Stimulated activated effector memory CD8-positive, alpha-beta T cell treated with anti-CD3 and anti-CD28 coated beads, Interleukin-12 subunit alpha, Interleukin-12 subunit beta, amount 100 ng/mL, for 72 hours (primary cell): ENCODE measurements at places on chromosomes 7 and 10.

- no peak for DNase-seq
Measured at GRCh38 chr10:52257692-52258075, 56.4 kb upstream of the DKK1 start.

DNA sequence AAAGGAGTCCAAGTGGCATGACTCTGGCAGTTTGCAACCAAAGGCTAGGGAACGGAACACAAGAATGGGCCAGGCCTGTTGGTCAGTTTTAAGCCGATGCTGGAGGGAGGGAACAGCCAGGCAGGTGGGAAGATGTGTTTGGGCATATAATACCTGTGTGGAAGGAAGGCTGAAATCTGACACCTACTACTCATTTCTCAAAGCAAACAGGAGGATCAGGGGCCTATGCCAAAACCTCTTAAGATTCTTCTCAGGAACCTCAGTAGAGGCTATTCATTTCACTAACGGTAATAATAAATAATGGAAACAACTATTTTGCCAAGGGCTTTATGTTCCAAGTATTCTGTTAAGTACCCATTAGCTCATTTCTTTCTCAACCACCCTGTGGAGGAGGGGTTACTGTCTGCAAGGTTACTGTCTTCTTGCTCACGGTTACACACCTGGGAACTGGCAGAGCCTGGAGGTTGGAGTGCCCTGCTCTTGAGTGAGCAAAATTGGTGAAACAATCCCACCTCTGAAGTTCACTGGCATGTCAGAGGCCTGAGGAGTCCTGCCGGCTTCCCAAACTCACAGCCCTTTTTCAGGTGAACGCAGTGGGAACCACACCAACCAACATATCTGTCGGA is 35.5 kb downstream of the GOT1 start:
- DNase-seq, result no peak

DNA sequence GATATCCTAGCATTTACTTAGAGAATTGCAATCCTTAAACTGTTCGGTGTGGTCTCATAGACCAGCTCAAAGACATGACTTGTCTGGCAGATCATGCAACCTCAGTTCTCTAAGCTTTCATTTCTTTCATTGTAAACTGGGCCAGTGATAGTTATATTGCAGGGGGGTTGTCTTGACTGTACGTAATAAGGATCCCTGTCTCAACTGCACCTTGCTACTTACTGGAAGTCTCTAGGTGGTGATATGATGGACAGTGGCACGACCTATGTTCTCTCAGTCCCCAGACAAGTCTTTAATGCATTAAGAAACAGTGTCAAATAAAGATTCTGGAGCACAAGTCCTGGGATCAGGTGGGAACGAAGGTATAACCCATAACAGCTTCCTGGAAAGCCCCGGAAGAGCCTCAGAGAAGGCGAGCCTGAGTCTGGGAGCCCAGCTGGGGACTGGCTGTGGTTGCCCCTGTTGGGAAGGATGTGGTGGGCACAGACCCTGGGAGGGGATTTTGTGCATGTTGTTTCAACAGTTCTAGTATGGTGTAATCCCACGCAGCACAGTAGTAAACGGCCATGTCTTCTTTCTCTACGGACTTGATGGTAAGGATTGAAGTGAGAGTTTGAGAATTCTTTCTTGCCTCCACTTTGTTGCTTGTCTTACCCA is 26.0 kb upstream of the TARP start:
- no peak for DNase-seq

GRCh38 chr10:10490581-10490980 is 527.1 kb upstream of the CELF2 start:
- no peak for DNase-seq

GRCh38 chr10:93090619-93091018 is 16.9 kb downstream of the CYP26A1 start:
- no peak for DNase-seq

DNA sequence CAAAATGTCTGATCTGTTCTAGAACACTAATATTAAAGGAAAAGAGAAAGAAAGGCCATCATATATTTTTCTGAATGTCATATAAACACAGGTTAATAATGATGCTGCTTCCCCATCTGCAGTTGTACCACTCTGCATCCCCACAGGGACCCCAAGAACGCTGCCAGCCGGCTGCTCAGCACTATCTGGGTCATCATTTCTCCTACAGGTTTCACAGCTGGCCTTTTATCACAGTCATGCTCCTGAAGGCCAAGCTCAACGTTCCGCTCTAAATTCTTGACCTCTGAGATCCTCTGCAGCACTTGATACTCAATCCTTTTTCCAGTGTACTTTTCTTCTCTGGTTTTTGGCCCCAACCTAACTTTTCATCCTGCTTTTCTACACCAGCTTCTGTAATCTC is 4.8 kb downstream of the IDI1 start:
- DNase-seq, result no peak

DNA sequence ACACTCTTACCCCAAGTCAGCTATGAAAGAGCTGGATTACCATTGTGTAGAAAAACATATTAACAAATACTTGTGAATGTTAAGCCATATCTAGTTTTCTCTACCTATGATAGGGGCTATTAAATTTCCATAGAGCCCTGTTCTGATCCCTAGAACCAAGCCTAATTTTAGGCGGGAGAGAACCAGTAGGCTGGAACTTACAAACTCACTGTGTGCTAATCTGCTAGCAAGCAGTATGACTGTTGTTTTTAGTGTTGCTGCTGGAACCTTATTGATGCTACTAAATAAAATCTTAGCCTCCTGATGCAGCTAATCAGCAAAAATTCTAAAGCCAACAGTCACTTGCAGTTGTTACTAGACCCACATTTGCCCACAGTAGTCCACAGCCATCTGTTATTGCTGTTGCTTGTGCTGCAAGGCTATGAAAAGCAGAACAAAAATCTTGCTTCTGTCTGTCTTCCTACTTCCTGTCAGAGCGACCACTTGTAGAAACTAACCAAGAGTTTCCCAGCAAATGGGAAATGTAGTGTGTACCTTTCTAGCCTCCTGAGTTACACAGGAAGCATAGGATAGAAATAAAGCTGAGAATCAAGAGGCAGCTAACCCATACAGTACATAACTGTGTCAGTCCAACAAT is 368.4 kb downstream of the ARL4A start:
- no peak for DNase-seq

- no peak for DNase-seq
Measured at GRCh38 chr10:12728494-12728893, 273.0 kb downstream of the CCDC3 start.

DNA sequence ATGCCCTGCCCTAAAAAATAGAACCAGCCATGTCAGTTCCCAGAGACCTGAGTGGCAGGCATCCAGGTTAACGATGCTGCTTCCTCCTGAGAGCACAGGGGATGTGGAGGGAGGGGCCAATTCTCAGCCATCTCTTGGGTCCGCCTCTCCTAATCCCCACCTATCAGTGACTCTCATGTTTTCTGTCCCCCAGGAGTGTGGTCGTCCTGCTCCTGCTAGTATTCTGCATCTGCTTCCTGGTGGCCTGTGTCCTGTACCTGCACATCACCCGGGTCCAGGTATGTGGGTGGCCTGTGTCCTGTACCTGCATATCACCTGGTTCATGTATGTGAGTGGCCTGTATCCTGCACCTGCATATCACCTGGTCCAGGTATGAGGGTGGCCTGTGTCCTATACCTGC is 105.3 kb downstream of the ADCY1 start:
- DNase-seq, result no peak

DNA sequence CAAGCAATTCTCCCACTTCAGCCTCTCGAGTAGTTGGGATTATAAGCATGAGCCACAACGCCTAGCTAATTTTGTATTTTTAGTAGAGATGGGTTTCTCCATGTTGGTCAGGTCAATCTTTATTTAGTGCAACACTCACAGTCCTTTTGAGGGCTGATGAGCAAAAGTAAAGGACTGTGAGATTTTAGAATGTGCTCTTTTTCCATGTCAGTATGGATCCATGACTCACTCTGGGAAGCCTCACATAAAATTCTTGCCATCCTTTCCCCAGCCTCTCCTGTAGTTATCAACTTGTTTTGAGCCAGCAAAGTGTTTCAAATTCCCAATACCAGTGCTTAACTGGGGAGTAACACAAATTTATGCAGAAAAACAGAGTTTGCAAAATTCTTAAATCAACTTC is 135.8 kb upstream of the CXCL12 start:
- no peak for DNase-seq

DNA sequence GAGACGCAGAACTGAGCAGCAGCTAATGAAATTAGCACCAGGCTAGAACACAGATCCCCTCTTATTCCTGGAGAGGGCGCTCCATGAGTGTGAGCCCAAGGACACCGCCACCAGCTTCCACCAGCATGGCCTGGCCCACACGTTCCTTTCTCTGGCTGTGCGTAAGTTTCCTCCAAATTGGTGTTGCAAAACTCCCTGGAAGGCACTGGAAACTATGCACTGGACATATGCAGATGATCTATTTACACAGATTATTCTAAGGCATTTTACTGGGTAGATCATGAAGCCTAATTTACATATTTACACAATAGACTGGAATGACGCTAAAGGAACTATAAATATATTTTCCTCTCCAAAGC is 455.6 kb upstream of the FOXK1 start:
- DNase-seq, result no peak

- no peak for DNase-seq
Measured at GRCh38 chr7:6020371-6021286, 10.5 kb upstream of the ANKRD61 start.

- DNase-seq, result no peak
Measured at GRCh38 chr10:64846700-64847099, 1325.5 kb downstream of the REEP3 start.

DNA sequence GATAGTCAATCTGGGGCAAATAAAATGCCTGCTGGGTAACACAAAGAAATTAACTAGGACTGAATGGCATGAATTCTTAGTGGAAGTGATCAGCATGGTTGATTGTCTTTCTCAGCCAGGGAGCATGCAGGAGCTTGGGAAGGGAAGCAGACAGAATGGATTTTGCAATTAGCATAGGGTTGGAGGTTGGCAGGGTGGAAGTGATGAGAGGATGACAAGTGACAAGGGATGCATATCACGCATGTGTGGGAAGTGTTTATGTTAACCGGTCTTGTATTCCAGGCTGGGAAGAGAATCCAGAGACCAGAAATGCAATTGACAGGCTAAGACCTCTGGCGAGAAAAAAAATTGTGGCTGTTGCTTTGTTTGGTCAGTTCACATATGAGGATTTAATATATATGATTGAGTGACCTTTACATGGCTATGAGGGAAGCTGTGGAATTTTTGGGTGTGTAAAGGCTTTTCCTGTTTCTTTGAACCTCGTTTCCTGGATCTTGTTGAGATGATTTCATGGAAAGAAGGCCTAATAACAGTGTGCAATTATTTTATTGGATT is 8.3 kb downstream of the MDFIC start:
- DNase-seq, result no peak

- DNase-seq, result no peak
Measured at GRCh38 chr7:115047958-115048720, 126.2 kb downstream of the MDFIC start.

GRCh38 chr7:84811362-84811761 is 375.5 kb downstream of the SEMA3D start:
- DNase-seq, result no peak

- no peak for DNase-seq
Measured at GRCh38 chr10:51700228-51700817, 928 bp upstream of the CSTF2T start.
